NCI-H446 (cell line): ENCODE measurements at places on chromosomes 16 and 17.

DNA sequence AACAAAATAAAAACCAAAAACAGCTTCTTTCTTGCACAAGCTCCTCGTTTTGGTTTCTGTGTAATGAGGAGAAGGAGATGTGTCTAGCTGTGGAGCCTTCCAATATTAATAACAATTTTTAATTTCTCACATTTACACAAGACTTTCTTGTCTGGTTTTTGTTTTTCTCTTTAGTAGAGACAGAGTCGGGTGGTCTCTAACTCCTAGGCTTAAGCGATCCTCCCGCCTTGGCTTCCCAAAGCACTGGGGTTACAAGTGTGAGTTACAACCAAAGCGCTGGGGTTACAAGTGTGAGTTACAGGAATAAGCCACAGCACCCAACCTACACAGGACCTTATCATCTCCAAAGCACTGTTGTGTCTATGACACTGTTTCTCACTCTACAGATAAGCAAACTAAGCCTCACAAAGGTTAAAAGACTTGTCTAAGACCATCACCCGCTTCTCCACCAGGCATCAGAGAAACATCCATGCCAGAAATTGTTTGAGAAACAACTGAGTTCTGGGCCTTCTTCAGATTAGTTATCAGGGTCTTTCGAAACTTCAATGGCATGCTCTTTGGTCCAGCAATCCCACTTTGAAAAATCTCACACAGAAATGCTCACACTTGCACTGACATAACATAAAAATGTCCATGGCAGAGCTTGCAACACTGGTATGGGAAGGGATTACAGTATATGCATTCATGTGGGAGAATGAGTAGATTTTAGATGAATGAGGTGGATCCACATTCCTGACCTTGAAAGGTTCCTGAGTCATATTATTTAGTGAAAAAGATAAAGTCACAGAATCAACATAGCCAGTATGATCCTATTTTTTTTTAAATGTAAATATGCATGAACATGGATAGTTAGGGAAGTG is 3.9 kb downstream of the ABAT start:
- no peak for DNase-seq

- DNase-seq: no peak
Observed at GRCh38 chr17:78558181-78558850, 18.9 kb downstream of the DNAH17 start.

GRCh38 chr17:61384354-61384691 is 15.3 kb upstream of the TBX2 start:
- no peak for DNase-seq

DNA sequence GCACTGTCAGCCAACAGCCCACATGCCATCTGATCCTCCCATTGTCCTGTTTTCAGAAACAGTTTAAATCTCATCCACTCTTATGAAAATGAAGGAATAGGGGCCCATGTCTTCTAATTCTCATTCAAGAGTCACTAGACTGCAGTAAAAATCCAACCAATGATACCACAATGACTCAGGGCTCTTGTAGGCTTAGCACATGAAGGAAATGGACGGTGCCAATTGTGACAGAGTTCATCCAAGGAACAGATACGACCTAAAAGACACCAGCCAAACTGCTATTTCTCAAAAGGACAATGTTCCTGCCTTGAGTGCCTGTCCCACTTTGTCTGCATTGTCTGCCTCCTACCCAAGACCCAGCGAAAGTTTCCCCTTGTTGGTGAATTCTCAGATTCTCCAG is 204.8 kb upstream of the COX10 start:
- no peak for DNase-seq

GRCh38 chr16:7227229-7227721 is 105.4 kb upstream of the RBFOX1 start:
- DNase-seq: no peak
